ENCODE measurements at places on chromosomes 13 and 19.
A peak's percentile ranks its signal among the peaks of the same experiment; 100 is the strongest.

DNA sequence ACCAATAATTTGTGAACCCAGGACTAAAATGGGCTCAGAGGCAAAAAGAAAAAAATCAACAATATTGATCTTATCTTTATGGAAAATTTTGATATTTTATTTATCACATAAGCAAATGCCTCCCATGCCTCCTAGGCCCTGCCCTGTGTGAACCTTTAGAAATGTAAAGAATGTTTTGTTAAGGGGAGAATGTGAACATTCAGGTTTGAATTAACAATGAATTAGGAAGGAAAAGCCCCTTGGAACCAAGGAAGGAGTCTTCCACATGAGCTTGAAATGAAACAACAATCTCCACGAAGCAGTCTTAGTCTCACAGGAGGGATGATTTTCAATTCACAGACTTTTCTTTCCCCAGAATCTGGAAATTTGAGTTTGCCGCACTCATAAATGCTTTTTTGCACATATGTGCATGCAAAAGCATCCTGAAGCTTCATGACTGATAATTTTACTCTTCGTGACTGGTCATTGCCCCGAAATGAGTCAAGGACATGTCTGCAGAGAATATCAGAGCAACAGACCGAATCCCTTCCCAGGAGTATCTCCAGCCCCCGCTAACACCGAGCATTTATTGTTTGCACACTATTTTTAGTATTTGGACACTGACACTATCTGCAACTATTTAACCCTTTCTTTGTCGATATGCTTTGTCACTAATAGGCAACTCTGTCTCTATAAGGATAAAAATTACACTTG is 135.2 kb downstream of the DCT start:
- DNase-seq = no peak

DNA sequence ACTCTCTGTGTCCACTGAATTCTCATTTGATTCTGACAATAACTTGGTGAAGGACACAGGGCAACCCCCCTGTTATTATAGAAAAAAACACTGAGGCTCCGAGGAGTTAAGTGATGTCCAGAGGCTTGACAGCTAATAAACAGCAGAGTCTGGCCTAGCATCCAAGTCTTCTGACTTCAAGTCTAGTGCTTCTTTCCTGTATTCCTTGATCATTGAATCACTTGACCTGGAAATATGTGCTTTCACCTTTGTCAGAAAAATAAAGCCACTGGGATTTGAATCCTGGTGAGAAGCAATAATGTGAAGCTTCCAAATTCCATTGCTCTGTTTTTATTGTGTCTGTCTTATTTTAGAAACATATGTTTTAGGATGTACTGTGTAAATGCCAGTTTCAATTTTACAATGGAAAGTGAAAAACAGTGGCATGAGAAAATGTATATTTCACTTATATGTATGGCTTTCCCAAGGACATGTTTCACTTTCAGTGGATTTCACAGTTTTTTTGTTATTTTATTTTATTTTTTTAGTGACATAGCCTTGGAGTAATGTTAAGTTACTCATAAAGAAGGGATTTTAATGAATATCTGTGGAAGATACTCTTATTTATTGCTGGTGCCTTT is 190.2 kb downstream of the GPC6 start:
- DNase-seq = no peak

GRCh38 chr13:98293103-98293502 is 116.0 kb upstream of the RNF113B start:
- no peak for DNase-seq

GRCh38 chr13:64083396-64083795 is 2667.7 kb upstream of the PCDH20 start:
- DNase-seq = no peak

GRCh38 chr19:57363688-57364181 is 384 bp downstream of the TRAPPC2B start:
- DNase-seq = no peak

DNA sequence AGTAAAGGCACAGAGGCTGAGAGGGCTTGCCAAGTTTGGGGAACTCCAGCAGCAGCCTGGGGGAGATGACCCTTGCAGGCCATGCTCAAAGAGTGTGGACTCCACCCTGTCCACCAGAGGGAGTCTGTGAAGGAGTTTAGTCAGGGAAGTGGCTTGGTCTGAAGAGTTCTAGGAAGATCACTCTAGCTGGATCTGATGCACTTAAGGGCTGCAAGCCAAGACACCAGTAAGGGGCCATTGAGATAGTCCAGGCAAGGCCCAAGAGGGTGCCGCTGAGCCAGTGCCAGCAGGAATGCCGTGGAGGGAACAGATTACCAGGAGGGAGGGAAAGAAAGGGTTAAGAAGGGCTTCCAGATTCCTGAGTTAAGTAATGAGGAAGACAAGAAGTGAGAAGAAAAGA is 68.7 kb downstream of the ZAR1L start:
- DNase-seq = peak; percentile 64

DNA sequence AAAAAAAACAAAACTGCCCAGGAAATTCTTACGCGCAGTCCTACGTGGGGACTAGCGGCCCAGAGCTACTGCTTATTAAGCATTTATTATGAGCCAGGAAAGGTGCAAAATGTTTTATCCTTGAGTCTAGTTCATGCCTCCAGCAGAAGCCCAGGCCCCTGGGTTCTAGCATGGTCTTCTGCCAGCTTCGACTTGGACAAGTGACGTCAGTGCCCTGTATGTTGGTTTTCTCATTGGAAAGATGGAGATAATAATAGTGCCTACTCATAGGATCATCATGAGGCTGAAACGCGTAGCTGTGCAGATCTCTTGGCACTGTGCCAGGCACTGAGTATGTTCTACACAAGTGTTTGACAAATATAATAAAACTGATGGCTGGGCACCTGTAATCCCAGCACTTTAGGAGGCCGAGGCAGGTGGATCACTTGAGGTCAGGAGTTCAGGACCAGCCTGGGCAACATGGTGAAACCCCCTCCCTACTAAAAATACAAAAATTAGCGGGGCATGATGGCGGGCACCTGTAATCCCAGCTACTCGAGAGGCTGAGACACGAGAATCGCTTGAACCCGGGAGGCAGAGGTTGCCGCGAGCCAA is 12.4 kb upstream of the SULT2B1 start:
- DNase-seq = no peak

DNA sequence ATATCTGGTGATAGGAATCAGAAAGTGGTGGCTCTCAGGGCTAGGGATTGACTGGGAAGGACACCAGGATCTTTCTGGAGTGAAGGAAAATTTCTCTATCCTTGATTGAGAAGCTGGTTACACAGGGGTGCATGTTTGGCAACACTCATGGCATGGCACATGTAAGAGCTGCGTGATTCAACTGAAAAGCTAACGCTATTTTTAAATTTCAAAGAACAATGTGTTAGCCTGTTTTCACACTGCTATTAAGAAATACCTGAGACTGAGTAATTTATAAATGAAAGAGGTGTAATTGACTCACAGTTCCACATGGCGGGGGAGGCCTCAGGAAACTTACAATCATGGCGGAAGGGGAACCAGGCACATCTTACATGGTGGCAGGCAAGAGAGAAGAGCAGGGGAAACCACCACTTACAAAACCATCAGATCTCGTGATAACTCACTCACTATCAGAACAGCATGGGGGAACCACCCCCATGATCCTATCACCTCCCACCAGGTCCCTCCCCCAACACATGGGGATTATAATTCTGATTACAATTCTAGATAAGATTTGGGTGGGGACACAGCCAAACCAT is 7.4 kb downstream of the SIGLEC8 start:
- no peak for DNase-seq

DNA sequence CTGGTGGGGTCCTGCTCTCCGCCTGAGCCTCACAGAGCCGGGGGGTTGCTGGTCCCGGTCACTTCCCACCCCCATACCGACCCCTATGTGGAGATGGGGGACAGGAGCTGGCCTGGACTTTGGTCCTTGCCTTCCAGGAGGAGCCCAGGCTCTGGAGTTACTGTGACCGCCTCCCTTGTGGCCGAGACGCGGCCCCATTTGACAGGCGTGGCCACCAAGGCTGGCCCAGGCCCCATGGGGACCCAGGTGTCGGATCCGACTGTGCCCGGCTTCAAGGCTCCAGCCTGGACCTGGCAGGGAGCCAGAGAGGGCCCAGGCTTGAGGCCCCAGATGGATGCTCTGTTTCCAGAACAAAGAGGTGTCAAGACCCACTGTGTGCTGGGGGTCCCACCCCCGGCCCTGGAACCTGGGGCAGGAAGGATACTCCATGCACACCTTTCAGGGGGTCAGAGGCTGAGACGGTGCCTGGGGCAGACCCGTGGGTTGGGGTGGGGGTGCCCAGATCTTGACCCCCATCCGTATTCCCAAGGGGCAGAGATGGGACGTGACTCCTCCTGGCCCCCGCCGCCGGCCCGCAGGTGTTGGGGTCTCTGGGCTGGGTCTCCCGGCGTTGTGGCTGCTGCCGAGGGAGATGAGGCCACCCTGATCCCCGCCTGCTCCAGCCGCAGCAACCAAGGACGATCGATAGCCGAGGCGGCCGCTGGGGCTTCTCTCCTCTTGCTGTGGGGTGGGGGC is 47.8 kb upstream of the TCF3 start:
- no peak for DNase-seq

GRCh38 chr13:43227721-43228120 is 204.3 kb downstream of the DNAJC15 start:
- no peak for DNase-seq

GRCh38 chr13:26048741-26049140 is 3.1 kb downstream of the SHISA2 start:
- DNase-seq = no peak

GRCh38 chr13:48214519-48215121 is 18.4 kb upstream of the ITM2B start:
- DNase-seq = no peak

DNA sequence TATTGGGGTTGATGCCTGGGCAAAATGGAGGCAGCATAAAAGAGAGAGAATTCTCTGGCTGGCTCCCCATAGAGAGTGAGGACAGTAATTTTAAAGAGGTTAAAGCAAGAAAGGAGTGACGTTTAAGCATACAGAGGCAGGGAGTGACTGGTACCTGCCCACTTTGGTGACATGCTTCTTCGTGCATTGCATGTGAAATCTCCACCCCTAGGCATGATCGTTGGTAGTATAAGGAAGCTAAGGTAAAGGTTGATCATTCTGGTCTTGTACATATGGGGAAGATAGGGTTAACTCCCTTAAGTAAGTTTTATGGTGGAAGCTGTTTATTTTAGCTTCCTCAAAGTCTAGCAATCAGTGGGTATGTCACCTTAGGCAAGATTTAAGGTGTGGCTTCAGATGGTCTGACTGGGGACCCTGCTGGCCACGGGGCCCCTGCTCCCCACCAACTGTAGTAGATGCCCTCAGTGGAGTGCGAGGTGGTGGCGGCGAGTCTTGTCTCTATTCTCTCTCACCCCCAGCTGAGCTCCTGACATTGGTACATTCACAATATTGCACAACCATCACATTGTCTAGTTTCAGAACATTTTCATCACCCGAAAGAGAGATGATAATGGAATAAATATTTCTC is 797.5 kb upstream of the SPRY2 start:
- no peak for DNase-seq

GRCh38 chr13:34034411-34034810 is 216.5 kb downstream of the RFC3 start:
- no peak for DNase-seq

- peak; percentile 69 for DNase-seq
Observed at GRCh38 chr19:16041299-16041990, 34.9 kb upstream of the TPM4 start.

- no peak for DNase-seq
Observed at GRCh38 chr13:95073747-95074311, 227.4 kb downstream of the ABCC4 start.

- DNase-seq = no peak
Observed at GRCh38 chr13:25987987-25988386, 63.8 kb downstream of the SHISA2 start.

GRCh38 chr19:58473775-58474174 is 2.4 kb upstream of the ZNF446 start:
- no peak for DNase-seq

- peak; percentile 43 for DNase-seq
Observed at GRCh38 chr13:64154514-64154913, 2738.9 kb upstream of the PCDH20 start.

- DNase-seq = no peak
Observed at GRCh38 chr19:39670998-39671397, 15.3 kb downstream of the LGALS16 start.

DNA sequence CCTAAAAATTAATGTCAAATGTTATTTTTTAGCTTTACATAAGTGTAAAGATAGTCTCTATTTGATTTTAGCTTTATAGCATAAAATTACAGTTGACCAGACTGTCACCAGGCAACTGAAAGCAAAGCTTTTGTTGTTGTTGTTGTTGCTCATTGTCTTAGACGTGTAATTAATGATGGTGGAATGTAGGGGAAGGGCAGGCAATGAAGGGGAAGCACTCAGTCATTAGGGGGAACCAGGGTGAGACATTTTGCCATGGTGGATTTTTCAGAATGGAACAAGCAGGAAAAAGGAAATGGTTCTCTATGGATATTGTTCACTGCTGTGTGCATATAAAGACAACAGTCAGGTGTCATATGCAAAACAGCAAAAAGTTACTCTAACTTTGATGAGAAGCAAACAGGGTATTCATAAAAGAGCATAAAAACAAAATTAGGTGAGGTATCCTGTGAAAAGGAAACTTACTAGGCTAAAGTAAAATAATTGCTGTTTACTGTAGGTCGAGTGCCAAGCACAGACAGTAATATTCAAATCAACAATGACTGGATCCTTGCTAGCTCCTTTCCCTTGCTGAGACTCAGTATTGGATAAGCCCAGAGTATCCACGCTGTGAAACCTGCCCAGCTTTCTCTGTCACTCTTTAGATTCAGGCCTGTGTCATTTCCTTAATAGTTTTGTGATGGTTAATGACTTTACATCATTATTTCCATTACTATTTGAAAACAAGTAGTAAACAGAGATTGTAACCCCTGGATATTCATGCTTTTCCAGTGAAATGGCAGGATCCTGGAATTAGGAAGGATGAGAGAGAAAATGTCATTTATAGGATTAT is 110.5 kb downstream of the LRCH1 start:
- DNase-seq = no peak

DNA sequence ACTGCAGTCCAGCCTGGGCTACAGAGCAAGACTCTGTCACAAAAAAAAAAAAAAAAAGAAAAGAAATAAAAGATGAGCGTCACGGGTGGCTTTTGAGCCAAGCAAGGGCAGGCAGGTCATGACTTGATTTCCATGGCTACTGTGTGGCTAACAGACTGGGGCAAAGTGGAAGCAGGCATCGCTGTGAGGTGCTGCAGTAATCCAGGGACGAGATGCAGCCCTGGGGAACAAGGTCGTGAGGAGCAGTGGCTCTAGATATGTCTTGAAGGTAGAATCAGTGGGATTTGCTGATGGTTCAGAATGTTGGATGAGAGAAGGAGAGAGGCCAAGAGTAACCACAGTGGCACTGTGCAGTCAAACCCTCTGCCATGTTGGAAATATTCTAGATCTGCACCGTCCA is 14.2 kb downstream of the HAS1 start:
- no peak for DNase-seq

Measured in Kasumi-1 (cell line).